ENCODE measurements at places on chromosomes 6 and 20.

DNA sequence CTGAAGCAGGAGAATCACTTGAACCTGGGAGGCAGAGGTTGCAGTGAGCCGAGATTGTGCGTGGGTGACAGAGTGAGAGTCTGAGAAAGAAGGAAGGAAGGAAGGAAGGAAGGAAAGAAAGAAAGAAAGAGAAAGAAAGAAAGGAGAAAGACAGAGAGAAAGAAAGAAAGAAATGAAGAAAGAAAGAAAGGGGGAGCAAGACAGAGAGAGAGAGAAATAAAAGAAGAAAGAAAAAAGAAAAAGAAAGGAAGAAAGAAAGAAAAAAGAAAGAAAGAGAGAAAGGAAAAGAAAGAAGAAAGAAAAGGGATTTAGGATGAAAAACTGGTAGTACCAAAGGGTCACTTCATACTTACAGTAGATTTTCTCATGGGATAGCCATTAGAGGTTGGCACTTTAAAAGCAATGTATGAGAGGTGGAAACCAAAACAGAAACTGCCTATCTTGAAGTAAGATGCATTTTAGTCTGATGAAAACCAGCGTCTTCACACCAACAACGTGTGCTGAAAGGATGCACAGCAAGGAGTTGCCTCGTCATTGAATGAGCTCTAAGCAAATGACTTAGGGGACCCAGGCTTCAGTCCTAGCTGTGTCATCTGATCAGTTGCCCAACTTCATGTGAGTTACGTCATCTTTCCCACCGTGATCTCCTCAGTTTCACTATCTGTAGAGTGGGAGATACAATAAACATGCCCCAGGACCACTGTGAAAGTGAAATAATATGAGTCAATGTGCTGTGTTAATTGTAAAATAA lies 133.9 kb upstream of the NEDD9 start:
- DNase-seq = no peak

DNA sequence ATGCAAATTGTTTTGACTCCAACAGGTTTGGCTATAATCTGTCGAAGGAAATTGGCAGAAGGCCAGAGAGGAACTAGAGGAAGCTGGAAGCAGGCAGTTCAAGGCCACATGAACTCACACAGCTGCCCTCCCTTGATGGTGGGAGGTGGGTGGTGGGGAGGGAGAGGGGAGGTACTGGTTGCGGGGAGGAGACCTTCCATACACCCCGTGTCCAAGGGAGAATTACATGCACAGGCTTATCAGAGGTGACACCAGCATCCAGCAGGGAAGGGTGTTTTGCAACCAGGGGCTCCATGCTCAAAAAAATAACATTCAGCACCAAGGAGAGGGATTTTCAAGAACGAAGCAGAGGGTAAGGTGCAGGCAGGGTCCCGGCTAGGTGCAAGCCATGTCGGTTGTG lies 9.1 kb downstream of the PRND start:
- no peak for DNase-seq

DNA sequence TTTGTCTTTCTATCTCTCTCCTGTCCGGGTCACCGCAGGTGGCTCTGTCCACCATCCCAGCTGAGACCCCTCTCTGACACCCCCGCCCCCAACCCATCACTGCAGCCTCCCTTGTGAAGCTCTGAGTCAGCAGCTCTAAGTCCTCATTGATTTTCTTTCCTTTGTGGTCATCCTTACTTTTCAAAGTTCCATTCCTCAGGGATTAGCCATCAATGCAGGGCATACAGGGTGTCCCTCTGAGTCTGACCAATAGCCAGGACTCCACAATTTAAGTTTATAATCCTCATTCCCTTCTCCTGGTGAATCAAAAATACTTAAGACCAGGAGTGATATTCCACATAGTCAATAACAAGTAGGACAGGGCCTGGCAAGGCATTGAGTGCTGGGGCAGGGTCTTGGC lies 333.3 kb upstream of the CNR1 start:
- no peak for DNase-seq

DNA sequence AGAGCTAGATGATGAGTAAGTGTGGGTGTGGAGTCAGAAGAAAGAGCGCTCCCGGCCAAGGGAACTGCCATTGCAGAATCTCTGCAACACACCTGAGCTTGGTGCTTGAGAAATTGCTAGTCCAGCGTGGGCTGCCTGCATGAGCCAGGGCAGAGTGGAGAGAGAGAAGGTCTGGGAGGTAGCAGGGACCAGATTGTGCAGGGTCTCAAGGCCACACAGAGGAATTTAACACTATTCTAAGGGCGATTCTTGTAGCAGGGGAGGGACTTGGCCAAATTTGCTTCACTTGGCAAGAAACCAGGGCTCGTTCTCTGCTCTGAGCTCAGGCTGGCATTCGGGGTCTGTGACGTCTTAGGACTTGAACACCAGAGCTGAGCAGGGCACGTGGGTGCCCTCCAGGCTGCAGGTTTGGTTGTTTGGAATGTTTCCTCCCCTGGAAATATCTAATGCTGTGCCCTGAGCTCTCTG lies 53.5 kb downstream of the BCAS4 start:
- no peak for DNase-seq

DNA sequence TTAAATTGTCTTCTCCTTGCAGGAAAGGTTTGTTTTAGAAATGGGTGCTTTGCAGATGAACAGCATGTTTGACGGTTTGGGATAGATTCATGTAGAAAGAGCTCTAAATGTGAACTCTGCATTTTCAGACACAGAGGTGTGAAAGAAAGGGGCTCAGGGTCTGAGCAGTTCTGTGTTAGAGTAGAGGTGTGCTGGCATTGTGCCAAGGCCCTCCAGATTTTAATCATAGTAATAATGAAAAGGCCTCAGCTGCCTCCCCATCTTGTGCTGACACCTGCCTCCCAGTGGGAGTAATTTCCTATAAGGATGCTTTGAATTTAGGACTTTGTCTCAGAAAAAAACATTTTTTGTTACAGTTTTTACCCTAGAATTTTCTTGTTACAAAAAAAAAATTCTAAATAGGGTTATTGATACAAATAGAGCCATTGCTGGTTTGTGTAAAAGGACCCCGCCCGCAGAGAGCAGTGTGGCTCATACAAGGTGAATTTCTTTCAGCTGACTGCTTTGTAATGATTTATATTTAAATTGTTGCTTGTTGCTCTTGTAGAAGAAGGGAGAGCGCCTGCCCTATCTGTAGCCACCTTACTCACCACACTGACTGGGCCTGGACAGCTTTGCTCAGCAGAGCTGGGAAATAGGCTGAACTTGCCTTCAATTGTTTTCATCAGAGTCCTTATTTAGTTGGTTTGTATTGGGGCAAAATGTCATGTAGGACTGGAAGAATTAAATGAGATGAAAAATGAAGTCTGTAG lies 294.5 kb downstream of the ZFAND3 start:
- no peak for DNase-seq

- DNase-seq = no peak
Observed at GRCh38 chr6:1598886-1599285, 10.8 kb upstream of the FOXC1 start.

DNA sequence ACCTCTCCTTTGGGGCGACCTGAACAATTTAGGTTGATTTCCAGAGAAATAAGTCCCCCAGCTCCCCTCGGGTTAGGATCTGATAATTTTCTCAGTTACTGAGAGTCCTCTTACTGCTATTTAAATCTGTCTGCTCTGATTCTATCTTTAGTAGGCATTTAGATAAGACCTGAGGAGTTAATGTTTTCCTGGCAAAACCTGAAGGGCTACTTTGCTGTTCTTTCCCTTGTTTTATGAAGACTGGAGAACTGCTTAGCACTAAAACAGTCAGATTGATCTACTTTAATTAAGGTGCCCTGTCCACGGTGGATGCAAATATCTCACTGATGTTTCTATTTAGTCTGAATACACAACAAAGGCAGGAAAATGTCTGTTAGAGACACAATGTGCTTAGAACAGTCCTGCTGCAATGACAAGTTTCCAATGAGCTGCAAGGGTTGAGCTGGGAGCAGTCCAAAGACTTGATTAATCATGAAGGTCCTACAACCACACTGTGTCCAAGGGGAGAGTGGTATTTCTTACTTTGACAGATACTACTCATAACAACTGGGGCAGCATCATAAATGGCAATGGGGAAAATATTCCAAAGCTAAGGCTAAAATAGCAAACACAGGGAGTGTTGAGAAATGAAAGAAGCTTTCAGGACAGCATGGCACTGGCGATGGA lies 15.7 kb downstream of the ADTRP start:
- no peak for DNase-seq

DNA sequence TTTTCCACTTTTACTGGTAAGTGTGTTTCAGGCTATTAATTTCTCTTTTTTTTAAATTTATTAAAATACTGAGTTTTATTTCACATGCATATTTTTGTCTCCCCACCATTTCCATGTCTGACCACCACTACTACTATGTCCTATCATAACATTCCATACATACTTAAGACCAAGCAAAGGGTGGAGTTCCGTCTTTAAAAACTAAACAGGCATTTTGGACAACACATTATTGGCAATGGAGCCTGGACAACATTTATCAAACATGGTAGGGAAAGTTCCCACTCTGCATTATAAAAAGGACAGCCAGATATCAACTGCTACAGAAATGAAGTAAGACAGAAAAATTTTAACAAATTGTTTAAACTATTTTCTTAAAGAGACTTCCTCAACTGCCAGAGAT lies 91.9 kb downstream of the LMBRD1 start:
- no peak for DNase-seq

GRCh38 chr6:119985952-119986736 lies 636.6 kb upstream of the MAN1A1 start:
- DNase-seq = no peak

DNA sequence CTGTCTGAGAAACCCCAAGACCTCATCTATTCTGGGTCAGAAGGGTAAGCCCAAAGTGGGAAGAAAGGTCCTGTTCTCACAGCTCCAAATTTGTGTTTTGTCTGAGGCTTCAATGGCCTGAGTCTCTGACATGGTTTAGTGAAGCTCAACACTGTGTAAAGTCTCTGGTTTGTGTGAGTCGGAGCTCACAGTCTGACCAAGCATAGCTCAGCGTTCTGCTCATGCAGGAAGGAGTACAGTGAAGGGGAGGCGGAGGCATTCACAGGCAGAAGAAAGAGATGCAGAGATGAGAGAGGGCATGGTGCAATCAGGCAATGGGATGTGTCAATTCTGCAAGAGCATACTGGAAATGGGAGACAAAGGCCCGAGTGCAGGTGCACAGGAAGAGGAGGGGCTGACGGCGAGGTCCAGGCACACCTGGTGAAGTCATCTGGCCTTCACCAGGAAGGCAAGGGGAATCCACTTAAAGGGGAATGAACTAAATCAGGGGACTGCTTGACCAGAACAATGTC lies 463.0 kb upstream of the AGPAT4 start:
- DNase-seq = no peak

DNA sequence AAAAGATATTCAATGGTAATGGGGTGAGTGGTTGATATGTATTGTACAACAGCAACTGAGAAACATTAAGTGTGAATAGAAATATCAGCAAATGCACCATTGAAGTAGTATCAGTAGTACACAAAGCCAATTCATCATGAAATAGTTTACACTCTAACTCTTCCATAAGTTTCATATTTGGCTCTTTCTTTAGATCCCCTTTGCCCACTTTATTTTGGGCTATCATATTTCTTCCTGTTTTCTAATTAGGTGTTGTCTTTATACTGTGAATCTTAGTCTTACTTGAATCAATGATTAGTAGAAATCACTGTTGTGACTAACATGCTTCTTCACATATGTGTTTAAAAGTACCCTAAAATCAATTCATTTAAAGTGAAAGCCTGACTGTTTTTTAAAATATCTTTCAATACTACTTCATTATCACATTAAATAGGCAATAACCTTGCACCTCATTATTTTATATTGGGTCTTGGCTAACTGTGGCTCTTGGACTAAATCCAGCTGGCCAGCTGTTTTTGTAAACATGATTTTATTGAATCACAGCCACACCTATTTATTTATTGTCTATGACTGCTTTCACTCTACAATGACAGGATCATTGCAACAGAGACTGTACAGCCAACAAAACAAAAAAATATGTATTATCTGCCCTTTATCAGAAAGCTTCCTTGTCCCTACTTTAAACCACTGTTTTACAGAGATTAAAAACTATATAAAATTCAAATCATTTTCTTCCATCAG lies 38.9 kb downstream of the EYS start:
- DNase-seq = no peak

GRCh38 chr6:33693186-33694105 lies 18.1 kb downstream of the UQCC2 start:
- DNase-seq = no peak

GRCh38 chr20:14478126-14478525 lies 140.7 kb upstream of the FLRT3 start:
- no peak for DNase-seq

DNA sequence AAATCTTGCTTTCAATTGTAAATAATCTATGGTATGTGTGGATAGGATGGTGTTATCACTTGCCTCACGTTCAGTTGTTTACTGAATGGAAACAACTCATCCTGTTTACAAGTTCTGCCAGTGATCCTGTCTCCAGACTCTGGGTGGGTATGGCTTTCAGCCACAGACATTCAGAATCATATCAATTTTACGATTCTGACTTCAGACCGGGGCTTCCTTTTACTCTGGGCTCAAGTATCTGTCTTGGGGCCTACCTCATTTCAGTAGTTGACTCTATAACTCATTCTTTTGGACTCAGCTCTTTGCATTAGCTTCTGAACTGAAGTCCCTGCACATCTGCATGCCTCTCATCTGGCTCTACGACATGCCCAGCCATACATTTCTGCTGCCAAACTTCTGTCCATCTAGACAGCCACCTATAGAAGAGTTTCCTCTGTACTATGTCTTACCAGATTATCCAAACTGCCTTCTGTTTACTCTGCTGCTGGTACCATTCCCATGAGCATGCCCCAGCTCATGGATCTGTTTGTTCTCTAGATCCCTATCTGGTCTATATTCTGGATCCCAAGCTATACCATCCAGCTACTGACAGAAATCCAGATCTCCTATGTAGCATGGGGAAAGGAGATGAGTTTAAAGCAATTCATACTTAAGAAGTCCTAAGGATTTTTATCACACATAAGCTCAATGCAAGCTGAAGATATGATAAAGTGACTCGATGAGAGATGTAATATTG lies 34.3 kb downstream of the FYN start:
- DNase-seq = no peak

GRCh38 chr20:51953731-51954340 lies 151.5 kb upstream of the SALL4 start:
- DNase-seq = no peak

- DNase-seq = no peak
Observed at GRCh38 chr6:46513533-46513932, 22.3 kb upstream of the RCAN2 start.

DNA sequence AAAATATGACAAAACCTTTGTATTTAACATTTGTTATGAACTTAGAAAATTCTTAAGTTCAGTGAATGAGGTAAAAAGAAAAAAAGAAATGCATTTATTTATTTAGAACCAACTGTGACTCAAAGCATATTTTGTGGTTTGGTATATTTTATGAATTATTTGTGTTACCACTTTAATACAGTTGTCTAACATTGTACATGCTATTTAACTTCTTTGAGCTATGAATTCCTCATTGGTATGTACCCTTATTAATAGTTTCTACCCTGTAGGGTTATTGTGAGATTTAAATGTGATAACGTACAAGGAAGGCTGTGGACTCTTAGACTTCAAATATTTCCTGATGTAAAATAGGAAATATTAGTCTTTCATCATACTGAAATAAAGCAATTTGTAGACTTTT lies 162.6 kb downstream of the MMUT start:
- DNase-seq = no peak
